ENCODE measurements at places on chromosomes 2 and 18. TPM values are rescaled to one million over a fixed set of nuclear protein-coding genes. Genes with fewer than 3 reads are reported as not detected.

DNA sequence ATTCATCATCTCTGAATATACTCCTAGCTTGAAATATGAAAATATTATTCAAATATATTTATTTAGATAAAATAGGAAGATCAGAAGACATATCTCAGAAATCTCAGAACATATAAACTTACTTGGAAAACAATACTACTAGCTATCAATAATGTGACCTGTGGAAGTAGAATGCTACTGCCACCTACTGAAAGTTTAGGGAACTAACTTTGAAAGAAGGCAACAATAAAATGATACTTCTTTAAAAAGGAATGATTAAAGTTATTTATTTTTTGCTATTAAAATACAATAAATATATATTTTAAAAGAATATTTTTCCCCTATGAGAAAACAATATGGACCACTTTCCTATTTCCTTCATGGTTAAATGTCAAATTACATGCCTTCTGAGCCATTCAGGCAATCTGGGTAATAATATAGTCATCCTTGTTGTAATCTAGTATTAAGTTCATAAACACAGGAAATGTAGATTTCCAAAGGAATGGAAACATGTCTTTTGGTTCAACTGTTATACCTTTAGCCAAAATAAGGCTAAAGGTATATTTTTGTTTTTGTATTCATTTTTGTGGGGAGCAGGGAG lies 26.0 kb downstream of the ACADL start:
- no peak for ATAC-seq

GRCh38 chr18:43175257-43175656 lies 59.8 kb upstream of the RIT2 start:
- ATAC-seq = peak; percentile 61

DNA sequence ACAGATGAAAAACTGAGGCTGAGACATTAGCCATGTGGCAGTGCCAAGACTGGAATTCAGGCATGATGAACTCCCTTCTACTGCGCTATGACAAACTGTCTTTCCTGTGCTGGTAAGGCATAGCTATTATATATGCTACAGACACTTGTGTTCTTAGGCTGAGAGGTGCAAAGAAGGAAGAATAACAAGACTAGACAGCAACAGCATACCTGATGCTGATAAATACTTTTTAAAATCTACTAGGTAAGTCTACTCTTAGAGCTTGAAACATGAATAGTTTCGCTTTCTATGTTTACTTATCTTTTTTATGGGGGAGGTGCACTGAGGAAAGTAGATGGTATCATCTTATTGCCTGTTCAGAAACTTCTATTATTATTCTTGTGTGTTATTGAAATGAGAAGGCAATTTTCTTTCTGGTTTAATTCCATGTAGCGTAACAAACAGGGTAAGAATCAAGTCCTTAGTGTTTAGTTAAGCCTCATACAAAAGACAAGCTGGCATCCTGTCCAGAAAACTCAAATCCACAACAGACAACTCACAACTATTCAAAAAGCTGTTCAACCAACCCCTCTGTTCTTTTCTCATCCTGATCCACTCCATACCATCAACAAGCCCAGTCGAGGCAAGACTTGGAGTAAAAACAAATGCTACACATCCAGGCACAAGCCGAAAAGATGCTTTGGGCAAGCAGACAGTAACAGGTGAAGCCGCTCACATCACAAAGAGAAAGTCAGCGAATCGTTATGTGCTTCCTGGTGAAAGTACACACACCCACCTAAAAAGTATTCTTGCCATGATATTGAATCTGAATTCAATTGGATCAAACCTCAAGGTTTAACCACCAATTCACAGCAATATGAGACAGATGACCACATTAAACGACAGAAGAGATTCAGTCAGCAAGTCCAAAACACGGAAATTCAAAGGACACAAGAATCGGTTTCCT lies 1.5 kb downstream of the TTC32 start:
- no peak for ATAC-seq

GRCh38 chr2:71078624-71079023 lies 10.2 kb downstream of the NAGK start:
- ATAC-seq = peak; percentile 92

Gene INPP1
- 6.5 TPM for total RNA-seq

Gene CHPF
- total RNA-seq = 20.0 TPM

Gene SF3B1
- 204 TPM for total RNA-seq
